ENCODE measurements at places on chromosomes 12 and 14. TPM values are rescaled to one million over a fixed set of nuclear protein-coding genes. Genes with fewer than 3 reads are reported as not detected.

- DNase-seq, result no peak
Measured at GRCh38 chr12:100069795-100070194, 72.9 kb downstream of the BLTP3B start.

Gene ASB2
- 17.4 TPM for total RNA-seq

DNA sequence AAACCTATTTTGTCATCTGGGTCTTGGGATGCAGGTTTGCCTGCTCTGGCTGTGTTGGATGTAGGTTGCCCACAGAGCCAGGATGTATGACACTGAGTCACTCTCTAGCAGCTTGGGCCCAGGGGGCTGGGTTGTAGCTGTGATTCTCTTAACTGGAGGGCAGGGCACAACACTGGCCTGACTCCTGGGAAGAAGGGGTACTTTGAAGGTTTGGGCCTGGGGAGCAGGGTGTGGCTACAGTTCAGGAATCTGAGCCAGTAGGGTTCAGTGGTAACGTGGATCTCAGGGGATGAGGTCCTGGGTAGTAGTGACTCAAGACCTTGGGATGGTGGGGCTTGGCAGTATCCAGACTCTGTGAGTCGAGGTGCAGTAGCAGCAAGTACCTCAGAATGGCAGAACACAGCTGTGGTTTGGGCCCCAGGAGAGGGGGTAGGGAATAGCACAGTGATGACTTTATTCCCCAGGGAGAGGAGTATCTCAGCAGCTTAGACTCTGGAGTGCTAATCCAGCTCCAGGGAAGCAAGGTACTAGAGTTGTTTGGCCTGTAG lies 25.7 kb downstream of the TBC1D15 start:
- DNase-seq, result no peak

Gene WSB2
- 99.2 TPM for total RNA-seq

Gene P2RX2
- 8.2 TPM for total RNA-seq

Gene RD3L
- not detected for total RNA-seq

- DNase-seq, result no peak
Measured at GRCh38 chr12:91216871-91217270, 34.3 kb upstream of the DCN start.

GRCh38 chr14:100903672-100904185 lies at the start of gene RTL1:
Gene RTL1 (minus strand): TSS chr14:100903722. CDS start chr14:100884788, 18,934 bp downstream.
- no peak for DNase-seq

GRCh38 chr12:22683131-22683530 lies 58.2 kb downstream of the ETNK1 start:
- no peak for DNase-seq

DNA sequence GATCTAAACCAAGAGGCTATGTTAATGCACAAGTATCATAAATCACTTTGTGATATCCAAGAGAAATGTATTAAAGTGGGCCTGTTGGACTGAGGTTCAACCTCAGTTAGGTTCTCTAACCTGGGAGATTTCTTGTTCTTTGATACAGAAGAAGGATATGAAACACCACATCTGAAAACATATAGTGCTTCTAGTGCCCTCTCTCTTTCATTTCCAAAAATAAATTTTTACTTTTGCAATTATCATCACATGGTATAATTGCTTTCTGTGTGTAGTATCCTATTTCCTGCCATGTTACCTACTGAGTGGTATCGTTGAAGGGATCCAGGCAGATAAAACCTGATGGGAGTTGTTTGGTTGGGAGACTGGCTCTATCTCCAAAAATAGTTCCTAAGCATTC lies 264.9 kb downstream of the CCER1 start:
- DNase-seq, result no peak

Gene TESPA1
- total RNA-seq, result 6.1 TPM

- DNase-seq, result no peak
Measured at GRCh38 chr12:68779280-68779679, 28.7 kb upstream of the MDM2 start.

DNA sequence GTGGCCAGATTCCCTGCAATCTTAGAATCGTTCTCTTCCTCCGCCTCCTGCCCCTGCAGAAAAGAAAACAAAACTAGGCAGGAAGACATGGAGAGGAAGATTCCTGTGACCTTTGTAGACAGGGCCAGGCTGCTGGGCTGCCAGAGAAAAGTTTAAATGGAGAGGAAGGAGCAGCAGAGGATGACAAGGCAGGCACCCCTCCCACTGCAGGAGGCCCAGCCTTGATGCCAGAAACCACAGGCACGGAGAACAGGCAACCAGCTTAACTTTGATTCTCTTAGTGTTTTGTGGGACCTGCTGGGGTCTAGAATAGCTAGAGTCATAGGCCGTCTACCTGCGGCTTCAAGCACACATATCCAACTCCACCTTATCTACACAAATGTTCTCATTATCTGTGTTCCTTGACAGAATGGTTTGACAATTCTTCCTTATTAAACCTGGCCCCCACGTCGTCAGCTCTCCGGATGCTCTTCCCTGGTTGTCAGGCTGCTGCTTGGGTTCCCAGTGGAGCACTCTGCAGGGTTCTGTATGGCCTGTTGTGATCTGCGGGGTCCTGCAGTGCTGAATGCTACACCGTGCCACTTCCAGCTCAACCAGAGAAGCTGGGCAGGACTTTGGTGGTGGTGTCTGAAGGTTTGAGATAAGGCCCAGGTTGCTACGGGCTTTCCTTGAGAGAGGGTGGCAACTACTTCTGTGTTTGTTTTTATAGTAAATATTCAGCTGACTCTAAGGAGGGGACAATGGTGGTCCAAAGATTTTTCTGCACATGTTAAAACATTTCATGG lies 609.5 kb downstream of the AACS start:
- no peak for DNase-seq

GRCh38 chr14:104436047-104436591 lies 143.4 kb upstream of the C14orf180 start:
- no peak for DNase-seq

GRCh38 chr14:51155326-51155725 lies 60.4 kb upstream of the TRIM9 start:
- no peak for DNase-seq

- DNase-seq, result no peak
Measured at GRCh38 chr14:57293866-57294837, 25.4 kb downstream of the AP5M1 start.

GRCh38 chr12:574475-575128 lies 88.6 kb downstream of the NINJ2 start:
- DNase-seq, result no peak

- DNase-seq, result peak; percentile 69
Measured at GRCh38 chr14:23094666-23095195, at the start of gene ACIN1. Gene ACIN1 (minus strand): TSS chr14:23095136. CDS start chr14:23095112, 24 bp downstream.

GRCh38 chr12:27244689-27245488 lies 803 bp downstream of the STK38L start:
- DNase-seq, result no peak

- no peak for DNase-seq
Measured at GRCh38 chr14:104149617-104150135, 11.3 kb downstream of the KIF26A start.

Gene FAM90A1
- 0.18 TPM for total RNA-seq

DNA sequence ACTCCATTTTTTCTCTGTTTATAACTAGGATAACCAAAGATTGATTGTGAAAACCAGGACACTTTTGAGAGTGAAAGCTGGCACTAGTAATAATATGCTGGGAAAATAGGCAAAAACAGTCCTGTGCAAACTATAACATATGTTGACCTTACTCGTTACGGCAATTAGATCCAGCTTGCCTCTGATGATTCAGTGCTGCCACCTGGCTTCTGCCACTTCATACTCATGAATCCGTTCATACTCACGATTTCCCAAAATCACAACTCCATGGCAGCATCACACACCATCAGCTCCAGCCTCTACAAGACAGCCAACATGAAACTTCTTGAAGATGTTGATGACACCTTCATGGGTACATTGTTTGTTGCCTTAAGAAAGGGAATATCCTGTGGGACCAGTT lies 49.1 kb upstream of the CAND1 start:
- DNase-seq, result peak; percentile 5

- no peak for DNase-seq
Measured at GRCh38 chr14:83395321-83395720, 1861.7 kb upstream of the SEL1L start.

GRCh38 chr14:65549429-65549828 lies 136.9 kb downstream of the FUT8 start:
- DNase-seq, result no peak

Gene CPNE6
- 8.8 TPM for total RNA-seq

Gene MED6
- 41.4 TPM for total RNA-seq

Gene IAPP
- total RNA-seq, result not detected

Gene OTOGL
- total RNA-seq, result 0.74 TPM

DNA sequence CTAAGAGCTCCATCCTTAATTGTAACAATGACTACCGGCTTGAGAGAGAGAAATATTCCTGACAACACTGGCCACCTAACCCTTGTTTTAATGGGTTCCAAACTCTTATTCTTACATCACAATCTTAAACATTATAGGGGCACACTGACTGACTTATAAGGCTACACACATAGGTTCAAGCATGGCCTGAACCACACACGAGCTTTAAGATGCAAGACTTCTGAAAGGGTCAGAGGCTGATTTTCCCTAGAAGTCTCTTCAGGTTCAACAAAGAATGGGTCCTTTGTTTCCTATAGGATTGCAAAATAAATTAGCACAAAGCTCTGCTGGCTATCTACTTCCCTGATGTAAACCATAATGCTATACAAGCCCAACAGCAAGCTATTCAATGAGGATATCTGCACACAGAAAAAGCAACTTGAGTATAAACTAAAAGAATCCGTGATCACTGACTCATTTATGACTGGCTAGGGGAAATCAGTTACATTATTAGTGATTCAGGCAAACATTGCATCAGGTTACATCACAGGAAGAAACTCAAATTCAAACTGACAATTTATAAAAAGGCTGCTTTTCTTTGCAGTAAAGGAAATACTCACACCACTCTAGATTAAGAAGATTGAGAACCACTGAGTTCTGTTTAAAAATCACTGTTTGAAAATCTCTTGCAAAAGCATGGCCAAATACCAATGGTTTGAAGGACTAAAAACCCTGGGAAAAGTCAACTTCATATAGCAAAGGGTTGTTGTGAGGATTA lies 8.5 kb downstream of the BTG1 start:
- DNase-seq, result no peak
